Naive thymus-derived CD4-positive, alpha-beta T cell (primary cell): ENCODE measurements at places on chromosomes 7 and 10. TPM values are rescaled to one million over a fixed set of nuclear protein-coding genes. Genes with fewer than 3 reads are reported as not detected.

- H3K36me3 ChIP-seq: no peaks in the 10 kb centered on the region
- no peaks in the 10 kb centered on the region for H3K4me1 ChIP-seq
- H3K4me3 ChIP-seq: no peak overlapping the region
- DNase-seq: no peak
- no peaks in the 10 kb centered on the region for H3K27me3 ChIP-seq
Measured at GRCh38 chr10:80684259-80684658, 146.6 kb downstream of the SH2D4B start.

GRCh38 chr10:84261236-84261915, 16.5 kb downstream of the RGR start:
- no peaks in the 10 kb centered on the region for H3K36me3 ChIP-seq
- no peaks in the 10 kb centered on the region for H3K27me3 ChIP-seq
- no peak for DNase-seq
- H3K4me3 ChIP-seq: no peak overlapping the region
- H3K27ac ChIP-seq: no peak overlapping the region

DNA sequence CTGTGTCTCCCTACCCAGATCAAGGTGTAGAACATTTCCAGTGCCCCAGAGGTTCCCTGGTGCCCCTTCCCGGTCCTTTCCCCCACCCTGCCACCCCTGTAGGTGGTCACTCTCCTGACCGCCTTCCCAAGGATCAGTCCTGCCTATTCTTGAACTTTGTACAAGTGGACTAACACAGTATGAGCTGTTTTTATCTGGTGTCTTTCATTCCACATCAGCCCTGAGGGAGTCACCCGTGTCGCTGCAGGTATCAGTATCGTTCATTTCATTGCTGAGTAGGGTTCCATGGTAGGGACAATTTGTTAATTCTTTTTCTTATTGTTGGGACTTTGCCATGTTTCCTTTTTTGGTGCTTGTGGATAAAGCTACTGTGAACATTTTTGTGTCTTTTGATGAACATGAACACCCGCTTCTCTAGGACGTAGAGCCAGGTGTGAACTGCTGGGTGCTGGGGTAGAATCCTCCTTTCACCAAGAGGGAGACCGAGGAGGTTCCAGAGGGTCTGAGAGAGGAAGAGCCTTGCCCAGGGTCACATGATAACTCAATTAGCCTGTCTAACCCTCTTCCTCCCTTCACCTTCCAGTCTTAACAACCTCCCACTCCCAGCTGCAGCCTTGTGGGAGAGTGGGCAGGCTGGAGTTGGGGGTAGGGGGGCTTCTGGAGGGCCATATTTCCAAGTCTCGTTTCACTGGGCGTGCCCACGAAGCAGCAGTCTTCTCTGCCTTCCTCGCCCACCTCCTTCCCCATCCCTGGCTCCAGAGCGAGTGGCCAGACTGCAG, 18.0 kb downstream of the PALD1 start:
- DNase-seq: no peak
- no peaks in the 10 kb centered on the region for H3K36me3 ChIP-seq
- no peak overlapping the region for H3K27ac ChIP-seq

ADAM22 gene
- total RNA-seq: 0.74 and 1.1 TPM in 2 replicates
